ENCODE measurements at places on chromosomes 3 and 15.
A peak's percentile ranks its signal among the peaks of the same experiment; 100 is the strongest.

- no peak for DNase-seq
Observed at GRCh38 chr3:123113889-123114450, 47.1 kb downstream of the PDIA5 start.

GRCh38 chr3:15647611-15648167 is 46.1 kb downstream of the BTD start:
- DNase-seq: peak; percentile 98

DNA sequence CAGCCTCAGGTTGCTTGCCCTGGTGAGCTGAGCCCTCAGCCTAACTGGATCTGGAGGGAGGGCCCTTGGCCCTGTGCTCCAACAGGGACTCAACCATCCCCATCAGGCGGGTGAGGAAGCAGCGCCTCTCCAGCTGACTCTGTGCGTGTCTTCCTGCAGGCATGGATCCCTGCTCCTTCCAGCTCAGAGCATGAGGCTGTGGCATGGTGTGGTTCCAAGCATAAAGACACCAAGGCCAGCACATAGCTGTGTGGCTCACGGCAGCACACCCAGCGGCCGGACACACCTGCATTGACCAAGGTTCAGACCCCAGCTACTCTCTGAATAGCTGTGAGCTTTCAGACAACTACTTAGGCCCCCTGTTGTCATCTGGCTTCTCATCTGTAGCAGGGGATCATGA is 131.0 kb upstream of the PLXNA1 start:
- no peak for DNase-seq

DNA sequence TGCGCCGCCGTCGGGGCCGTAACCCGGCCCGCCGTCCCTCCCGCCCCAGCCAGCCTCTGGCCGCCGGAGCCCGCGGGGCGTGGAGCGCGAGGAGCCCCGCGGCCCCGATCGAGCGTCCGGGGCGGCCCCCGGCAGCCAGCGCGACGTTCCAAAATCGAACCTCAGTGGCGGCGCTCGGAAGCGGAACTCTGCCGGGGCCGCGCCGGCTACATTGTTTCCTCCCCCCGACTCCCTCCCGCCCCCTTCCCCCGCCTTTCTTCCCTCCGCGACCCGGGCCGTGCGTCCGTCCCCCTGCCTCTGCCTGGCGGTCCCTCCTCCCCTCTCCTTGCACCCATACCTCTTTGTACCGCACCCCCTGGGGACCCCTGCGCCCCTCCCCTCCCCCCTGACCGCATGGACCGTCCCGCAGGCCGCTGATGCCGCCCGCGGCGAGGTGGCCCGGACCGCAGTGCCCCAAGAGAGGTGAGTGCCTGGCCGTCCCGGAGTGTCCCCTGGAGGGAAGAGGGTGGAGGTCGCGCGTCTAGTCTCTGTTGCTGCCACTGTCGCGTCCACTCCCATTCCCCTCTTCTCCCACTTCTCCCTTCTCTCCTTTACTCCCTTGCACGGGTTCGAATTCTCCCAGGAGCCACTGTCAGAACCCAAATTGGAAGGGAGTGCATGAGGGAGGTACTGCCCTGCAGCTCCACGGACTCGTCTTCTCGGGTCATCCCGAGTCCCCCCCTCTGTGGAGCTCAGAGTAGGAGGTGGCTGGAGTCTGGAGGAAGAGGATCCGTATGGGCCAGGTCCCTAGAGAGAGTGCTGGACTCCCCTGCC is 585 bp downstream of the CSK start:
- DNase-seq: no peak

- DNase-seq: no peak
Observed at GRCh38 chr3:71599416-71599815, 15.9 kb upstream of the FOXP1 start.

DNA sequence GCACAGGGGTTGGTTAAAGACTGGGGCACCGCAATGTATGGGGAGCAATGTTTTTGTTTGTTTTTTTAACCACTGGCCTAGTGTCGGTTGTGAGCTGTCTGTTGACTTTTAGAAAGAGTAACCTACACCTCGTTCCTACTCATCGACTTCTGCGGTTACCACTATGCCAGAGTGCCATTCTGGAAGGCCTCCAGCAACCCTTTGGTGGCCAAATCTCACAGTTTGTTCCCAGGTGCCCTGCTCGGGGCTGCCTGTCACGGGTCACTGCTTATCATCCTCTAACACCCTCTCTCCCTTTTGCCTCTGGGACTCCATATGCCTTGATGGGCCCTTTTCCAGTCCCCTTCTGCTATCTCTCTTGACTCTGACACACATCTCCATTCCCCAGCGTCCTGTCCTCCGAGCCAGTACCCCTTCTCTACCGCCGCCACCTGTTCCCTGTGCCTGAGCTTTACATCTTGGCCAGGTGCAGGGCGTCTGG is 290.4 kb upstream of the C2CD4B start:
- DNase-seq: peak; percentile 42

DNA sequence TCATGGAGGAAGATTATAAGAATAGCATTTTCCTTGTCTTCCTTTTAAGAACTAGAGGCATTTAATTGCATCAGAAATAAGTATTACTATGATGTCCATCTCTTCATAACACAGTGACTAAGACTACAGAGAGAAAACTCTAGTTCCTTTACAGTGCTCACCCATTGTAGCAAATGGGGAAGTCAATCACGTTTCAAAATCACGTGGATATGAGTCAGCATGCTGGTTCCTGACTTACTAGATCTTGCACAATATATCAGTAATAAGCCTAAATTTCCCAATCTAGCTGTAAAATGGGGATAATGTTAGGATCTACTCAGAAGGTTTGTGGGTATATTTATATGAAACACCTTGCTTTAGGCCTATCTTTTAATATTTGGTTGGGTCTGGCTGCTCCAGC is 254.8 kb upstream of the EOMES start:
- DNase-seq: peak; percentile 82

- no peak for DNase-seq
Observed at GRCh38 chr15:89026167-89026566, 62.1 kb upstream of the ABHD2 start.

DNA sequence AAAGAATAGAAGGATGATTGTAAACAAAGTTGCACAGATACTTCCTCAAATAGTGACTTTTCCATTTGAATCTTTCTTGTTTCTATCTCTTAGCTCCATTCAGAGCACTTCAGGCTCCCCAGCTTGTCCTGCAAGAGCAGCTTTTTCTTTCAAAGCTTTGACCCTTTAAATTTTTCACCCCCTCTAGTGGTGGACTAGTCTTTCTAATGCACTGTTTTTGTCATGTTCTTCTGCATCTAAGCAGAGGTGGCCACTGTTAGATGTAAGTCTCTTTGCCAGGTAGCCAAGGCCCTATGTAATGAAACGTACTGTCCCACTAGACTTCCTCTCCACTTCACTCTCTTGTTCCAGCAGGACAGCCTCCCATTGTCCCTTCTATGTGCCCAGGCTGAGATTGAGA is 74.0 kb upstream of the MANF start:
- DNase-seq: peak; percentile 15

DNA sequence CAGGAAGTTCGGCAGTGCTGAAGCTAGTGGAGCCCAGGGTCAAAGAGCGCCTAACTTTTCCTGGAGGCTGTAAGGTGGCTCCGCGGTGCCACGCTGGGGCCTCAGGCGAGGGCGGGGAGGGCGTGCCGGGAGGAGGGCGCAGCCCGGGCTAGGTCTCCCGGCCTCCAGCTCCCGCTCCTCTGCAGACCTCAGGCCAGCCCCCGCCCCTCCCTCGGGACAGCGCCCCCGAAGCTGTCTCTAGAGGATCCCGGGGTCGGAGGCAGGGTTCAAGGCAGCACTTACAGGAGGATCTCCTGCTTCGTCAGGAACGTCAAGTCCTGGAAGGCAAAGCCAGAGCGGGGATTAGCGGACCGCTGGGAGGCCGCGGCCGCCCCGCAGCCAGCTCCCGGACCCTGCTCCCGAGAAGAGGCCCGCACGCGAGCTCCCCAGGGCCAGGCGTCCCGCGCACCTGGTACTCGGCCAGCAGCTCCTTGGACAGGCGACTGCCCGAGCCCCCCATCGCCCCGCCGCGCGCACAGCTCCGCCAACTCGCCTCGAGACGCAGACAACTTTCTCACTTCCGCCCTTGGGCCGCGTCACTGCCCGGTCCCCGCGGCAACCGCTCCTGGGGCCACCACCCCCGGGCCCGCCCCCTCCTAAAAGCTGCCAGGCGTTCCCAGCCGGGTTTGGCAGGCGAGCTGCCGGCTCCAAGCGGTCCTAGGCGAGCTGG is at the start of gene CIB1:
Gene CIB1 (minus strand): TSS at position 555 of the 709 bp plus-strand sequence. CDS start 56 bp downstream, at position 499.
- peak; percentile 95 for DNase-seq

- peak; percentile 66 for DNase-seq
Observed at GRCh38 chr3:101828691-101829436, 20.4 kb upstream of the NFKBIZ start.

GRCh38 chr15:68518046-68518445 is 60.7 kb upstream of the CORO2B start:
- DNase-seq: no peak

DNA sequence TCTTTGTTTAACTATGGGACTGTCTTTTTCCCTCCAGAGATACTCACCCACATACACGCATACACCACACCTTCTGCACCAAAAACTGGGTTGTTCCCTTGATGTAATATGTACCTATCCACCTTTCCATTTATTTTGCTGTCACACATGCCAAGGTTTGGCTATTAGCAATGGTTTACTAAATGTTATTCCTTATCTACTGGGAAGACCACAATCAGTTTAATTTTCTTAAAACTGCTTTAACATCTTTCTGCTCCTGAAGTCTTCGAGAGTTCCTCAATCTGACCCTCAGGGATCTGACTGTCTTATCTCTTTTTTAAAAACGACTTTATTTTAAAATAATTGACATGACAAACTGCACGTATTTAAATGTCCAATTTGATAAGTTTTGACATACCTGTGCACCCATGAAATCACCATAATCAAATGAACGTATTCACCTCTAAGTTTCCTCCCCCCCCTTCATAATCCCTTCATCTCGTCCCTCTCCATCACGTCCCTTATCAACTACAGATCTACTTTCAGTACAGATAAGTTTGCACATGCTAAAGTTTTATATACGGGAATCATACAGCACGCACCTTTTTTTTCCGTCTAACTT is 805 bp upstream of the TRPM7 start:
- no peak for DNase-seq

- DNase-seq: no peak
Observed at GRCh38 chr3:59839810-59840515, 790.1 kb upstream of the CFAP20DC start.

DNA sequence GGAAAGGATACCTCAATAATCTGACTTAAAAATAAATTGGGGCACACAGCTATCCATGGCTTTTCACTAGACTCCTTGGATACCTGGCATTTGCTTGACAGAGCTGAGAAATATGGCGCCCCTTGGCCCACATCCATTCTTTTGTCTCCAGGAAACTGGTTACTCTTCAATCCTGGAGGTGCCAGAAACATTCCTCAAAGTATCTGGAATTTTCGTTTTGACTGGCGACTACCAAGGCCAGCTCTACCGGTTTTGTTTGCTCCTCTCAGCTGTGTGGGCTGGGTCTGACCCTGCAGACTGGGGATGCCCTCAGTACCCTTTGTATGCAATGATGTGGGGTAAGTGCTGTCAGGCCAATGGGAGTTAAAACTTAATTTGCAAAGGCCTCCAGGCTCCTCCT is 27.0 kb downstream of the KATNBL1 start:
- DNase-seq: no peak

DNA sequence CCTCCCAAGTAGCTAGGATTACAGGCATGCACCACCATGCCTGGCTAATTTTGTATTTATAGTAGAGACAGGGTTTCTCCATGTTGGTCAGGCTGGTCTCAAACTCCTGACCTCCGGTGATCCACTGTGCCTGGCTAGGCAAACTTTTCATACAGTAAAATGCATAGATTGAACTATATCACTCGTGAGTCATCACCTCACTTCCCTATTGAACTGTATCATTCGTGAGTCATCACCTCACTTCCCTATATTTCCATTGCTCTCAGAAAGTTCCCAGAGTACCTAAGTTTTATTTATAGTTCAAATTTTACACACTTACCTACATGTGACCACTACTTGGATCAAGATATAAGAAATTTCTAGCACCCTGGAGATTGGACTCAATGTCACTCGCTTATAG is 73.6 kb upstream of the ACAD9 start:
- peak; percentile 64 for DNase-seq

DNA sequence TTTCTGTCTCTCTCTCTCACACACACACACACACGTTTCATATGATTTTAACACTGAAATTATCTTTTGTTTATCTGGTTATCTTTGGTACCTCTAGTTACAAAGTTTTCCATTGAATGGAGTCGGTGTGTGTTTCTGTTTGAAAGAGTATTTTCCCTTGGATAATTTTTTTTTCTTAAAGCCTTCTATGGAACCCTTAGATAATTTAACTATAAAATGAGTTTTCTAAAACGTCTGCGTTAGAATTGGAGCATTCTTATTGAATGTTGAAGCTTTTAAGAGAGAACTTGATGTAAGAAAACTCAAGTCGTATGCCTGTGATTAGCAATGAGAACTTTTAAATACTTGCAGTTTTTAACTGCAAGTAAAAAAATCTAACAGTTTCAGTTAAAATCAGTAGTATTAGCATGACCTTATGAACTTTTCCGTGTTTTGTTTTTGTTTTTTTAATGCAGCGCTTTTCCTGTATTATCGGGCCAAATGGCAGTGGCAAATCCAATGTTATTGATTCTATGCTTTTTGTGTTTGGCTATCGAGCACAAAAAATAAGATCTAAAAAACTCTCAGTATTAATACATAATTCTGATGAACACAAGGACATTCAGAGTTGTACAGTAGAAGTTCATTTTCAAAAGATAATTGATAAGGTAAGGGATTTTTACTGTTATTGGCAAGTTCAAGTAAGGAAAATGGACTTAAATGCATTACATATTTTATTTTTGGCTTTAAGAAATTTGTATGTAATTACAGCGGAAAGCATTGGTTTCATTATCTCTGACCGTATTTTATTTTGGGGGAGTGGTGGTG is 3.0 kb downstream of the SMC4 start:
- DNase-seq: no peak

DNA sequence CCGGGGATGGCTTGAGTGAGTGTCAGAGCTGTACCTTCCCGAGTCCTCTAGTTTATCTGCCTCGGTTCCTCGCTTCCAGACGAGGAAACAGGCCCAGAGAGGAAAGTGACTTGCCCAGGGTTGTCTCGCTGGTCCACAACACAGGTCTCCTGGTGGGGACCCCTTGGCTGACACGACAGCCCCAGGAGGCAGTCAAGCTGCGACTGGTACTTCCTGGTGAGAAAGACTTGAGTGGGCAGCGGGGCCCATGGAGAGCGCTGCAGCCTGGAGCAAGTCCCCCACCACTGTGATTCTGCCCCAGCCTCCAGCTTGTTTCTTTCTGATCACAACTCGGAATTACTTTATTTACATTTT is 600 bp upstream of the CHRNA5 start:
- no peak for DNase-seq

DNA sequence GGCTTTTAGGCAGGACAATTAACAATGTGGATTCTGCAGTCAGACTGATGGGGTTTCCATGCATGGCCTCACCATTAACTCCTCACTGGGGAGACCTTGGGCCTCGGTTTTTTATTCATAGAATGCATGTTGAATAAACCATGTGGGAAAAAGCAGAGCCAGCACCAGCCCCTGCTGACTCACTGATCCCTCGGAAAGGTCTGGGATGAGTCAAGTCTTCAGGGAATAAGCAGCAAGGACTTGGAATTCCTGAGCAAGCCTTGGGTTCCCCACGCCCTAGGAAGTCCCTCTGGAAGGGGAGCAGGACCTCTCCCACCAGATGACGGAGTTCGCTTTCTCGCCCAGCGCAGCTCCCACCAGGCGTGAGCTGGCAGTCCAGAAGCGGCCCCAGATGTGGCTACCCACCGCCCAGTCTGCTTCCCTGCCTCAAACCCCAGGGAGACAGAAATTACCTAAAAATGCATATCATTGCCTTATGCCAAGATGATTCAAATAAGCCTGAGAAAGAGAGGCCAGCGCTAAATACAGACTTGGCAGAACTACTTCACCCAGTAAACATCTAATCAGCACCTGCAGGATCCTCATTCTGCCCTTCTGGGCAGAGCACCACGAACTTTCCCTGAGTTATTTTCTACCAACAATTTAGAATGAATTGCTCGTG is 45.4 kb downstream of the BTD start:
- DNase-seq: peak; percentile 100
